ENCODE measurements at places on chromosomes 6 and 20. TPM values are rescaled to one million over a fixed set of nuclear protein-coding genes. Genes with fewer than 3 reads are reported as not detected.

TSPO2 gene
- total RNA-seq = not detected

VEGFA gene
- total RNA-seq = 73.7 TPM

PSMA7 gene
- 439 TPM for total RNA-seq

RHAG gene
- total RNA-seq = not detected

PTK6 gene
- total RNA-seq = 2.2 TPM

Measured in NCI-H460 (cell line).